Upper lobe of left lung (tissue), 6 donors: ENCODE measurements at places on chromosomes 2 and 18. TPM values are rescaled to one million over a fixed set of nuclear protein-coding genes. Genes with fewer than 3 reads are reported as not detected.
A peak's percentile ranks its signal among the peaks of the same experiment; 100 is the strongest.

- no peak for DNase-seq
Observed at GRCh38 chr2:10668402-10669012, 21.3 kb downstream of the NOL10 start.

DNA sequence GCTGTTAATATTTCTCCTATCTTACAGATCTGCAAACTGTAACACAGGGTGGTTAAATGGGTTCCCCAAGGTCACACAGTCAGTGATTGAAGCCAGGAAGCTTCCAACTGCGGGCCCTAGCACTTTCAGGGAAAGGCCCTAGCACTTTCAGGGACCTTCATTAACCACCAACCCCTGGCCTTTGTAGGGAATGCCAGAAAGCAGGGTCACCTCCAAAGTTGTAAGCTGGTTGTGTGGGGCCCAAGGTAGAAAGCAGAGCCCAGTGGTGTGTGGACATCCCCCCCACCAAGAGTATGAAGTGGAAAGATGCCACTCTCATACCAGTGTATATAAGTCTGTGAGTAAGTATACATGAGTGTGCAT lies 4.4 kb downstream of the DLX2 start:
- DNase-seq = no peak

KIAA2012 gene
- 1.4 TPM for total RNA-seq

BMP10 gene
- not detected for total RNA-seq

GRCh38 chr18:50199921-50200320 lies 5.0 kb upstream of the MYO5B start:
- no peak for DNase-seq

DNA sequence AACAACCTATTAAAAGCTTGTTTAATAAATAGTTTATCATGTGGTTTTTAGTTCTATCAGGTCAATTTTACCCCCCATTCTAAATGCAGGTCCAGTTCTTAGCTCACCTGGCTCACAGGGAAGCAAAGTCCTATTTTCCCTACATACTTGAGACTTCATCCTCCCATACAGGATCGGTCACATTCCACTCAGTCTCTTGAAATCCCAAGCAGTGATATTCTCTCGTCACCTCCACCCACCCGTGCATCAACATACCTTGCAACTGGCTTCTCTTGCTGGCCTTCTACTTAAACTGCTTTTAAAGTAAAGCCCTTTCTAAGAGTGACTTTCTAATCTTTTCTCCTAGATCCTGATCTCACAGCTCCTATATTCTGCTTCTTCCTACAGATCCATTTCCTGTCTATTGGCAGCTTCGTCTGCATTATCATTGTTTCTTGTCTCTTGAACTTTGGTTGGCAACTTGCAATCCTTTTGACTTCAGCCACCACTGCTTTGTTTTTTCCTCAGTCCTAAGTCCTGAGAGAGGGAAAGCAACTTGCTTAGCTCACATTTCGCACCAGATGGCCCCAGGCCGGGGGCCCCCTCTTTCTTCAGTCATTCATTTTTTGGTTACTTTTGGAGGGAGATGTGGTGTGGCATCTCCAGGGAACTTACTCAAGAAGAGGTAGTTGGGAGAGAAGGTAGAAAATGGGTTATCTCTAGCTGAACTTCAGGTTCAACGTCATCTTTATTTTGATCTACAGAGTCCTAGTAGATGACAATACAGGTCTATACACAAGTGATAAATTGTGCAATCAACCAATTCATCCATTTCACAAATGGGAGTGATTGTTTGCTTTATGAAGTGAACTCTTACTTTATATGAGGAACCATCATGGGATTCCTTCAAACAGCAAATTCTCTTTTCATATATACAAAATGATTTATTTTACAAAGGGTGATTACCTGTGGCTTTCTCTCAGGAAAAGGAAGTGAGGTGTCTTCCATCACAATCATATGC lies 23.9 kb upstream of the NCOA1 start:
- DNase-seq = no peak

GRCh38 chr2:76998704-76999103 lies 523.5 kb downstream of the LRRTM4 start:
- no peak for DNase-seq

ARHGAP28 gene
- total RNA-seq = 18.9 TPM

GRCh38 chr2:70964596-70965386 lies 13.6 kb upstream of the ANKRD53 start:
- DNase-seq = peak; percentile 63

DNA sequence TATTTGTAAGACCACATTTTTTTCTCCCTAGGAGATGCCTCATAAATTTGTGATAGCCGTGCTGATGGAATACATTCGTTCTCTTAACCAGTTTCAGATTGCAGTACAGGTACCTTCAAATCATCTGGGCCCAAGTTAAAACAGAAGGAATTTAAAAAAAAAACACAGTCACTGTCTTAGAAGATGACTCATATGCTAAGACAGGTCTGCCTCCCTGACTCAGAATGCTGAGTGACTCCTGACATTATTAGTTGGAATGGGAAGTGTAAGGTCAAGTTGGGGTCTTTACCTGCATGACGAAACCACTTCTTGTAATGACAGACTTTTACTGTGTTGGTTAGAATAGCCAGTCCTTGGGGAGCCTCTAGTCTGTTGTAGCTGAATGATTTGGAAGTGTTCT lies 26.3 kb downstream of the RMC1 start:
- DNase-seq = no peak

DNA sequence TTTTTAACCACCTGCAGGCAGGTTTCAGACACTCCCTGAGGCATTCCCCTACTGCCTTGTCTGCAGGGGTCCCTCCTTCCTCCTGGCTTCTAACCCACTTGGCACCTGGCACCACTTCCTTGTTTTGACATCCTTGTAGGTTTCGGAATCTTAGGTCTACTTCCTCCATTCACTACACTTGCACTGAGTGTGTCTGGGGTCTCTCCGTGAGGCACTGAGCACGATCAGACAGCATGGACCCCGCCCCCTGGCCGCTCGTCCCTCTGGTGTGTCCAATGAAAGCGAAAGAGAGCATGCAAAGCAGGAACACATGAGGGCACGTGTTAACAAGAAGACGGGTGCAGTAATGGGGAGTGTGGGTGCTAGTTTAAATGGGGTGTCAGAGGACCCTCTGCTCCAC lies 63.8 kb downstream of the HAUS1 start:
- DNase-seq = peak; percentile 47

DNA sequence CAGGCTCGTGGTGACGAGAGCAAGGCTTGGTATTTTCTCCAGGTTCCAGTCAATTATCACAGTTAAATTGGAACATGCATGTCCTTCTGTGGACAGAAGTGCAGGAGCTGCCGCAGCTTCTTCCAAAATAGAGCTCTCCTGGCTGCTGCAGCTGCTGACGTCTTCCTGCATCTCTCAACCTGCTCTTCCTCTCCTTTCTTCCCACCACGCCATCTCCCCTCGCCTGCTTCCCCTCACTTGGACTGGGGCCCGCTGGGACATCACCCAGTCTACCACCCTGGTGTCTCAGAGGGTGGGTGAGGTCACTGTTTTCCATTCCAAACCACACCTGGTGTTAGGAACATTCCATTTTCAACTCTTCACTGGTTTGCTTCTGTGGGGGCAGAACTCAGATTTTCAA lies 41.4 kb downstream of the SPP2 start:
- no peak for DNase-seq

DNA sequence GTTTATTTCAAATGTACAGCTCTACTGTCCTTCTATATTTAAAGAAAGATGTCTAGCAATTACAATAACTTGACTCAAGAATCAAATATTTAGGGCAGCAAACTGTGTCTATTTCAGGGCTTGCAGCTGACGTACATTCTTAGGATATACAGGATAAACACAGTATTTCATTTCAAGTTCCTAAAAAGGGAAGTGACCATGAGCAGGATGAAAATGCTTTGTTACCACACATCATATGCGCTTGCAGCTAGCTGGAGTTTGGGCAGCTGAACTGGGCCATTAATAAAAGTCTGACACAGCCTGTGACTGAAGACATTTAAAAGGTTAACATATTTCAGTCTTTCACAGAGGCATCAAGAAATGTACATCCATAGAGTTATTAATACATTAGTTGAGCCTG lies 264.6 kb upstream of the TRIB2 start:
- DNase-seq = no peak

ACVR1C gene
- total RNA-seq = under 0.01 TPM

CDK5R2 gene
- total RNA-seq = not detected

DNA sequence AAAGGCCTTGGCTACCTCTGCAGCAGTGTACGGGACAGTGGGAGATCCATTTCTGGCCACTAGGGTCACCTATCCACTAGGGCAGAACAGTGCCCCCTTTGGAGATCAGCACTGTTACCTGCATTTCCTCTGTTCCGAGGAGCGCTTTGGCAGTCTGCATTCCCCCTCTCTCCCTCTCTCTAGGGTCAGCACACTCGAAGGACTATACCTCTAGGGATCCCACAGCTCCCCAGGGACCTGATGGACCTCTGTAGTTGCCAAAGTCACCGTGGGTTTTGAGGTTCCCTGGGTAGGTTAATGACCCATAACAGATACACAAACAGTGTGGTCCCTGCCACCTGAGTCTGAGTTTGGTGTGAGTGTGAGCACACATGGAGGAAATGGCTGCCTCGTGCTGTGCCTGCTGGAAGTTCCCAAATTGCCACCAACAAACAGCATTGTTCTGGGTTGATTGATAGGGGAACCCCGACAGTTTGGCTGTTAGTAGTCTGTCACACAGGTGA lies 99.8 kb upstream of the VWC2L start:
- DNase-seq = no peak

- no peak for DNase-seq
Observed at GRCh38 chr2:214629875-214630274, 179.6 kb downstream of the BARD1 start.

HRH4 gene
- 0.15 TPM for total RNA-seq

DNA sequence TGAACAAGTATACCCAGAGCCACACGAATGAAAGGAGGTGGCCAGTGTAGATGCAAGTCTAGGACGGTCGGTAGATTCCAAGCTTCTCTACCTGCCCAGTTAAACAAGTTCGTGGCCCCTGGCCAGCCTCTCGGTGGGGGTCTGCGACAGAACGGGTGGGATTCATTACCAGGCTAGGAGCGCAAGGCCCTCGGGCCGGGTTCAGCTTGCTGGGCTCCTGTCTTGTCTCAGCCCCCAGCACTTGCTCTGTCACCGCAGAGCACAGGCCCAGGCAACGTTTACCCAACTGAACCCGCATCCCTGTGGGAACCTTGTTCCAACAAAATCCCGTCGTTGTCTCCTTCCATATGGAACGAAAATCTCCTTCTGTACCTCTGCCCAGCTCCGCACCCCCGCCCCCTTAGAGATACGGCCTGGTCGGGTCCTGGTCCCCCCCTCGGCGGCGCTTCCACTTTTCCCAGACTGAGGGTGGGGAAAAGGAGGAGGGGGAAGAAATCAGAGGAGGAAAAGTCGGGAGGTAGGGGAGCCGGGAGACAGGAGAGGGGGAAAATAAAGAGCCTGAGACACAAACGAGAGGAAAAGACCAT lies 1.9 kb upstream of the EMX1 start:
- DNase-seq = no peak

DNA sequence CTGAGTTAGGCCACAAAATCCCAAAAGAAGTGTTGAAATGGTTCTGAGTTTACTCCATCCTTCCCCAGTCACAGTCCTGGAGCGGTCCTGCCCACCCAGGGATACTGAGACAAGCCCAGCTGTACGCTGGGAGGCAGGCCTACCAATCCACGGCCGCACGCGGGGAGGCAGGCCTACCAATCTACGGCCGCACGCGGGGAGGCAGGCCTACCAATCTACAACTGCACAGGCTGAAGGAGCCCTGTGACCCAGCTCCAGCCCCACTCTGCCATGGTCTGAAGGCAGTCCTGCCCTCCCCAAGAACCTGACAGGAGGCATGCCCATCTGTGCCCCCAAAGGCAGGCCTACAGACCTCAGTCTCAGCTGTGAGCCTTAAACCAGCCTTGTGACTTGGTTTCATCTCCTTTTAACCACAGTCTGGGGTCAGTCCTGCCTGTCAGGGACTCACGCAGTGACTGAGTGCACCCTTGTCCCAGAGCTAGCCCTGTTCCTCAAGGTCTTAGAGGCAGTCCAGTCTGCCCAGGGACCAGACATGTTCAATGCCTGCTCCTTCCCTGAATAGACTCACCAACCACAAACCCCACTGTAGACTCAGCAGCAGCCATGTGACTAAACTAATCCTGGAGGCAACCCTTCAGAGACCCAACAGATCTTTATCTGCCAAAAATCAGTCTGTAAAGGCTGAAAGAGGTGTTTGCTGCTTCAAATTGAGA lies 36.8 kb downstream of the GPC1 start:
- DNase-seq = no peak

- no peak for DNase-seq
Observed at GRCh38 chr2:45008296-45009129, 739 bp downstream of the SIX2 start.

GRCh38 chr18:44464398-44465180 lies 216.1 kb upstream of the SETBP1 start:
- no peak for DNase-seq

CCNYL1 gene
- total RNA-seq = 21.3 TPM

DNA sequence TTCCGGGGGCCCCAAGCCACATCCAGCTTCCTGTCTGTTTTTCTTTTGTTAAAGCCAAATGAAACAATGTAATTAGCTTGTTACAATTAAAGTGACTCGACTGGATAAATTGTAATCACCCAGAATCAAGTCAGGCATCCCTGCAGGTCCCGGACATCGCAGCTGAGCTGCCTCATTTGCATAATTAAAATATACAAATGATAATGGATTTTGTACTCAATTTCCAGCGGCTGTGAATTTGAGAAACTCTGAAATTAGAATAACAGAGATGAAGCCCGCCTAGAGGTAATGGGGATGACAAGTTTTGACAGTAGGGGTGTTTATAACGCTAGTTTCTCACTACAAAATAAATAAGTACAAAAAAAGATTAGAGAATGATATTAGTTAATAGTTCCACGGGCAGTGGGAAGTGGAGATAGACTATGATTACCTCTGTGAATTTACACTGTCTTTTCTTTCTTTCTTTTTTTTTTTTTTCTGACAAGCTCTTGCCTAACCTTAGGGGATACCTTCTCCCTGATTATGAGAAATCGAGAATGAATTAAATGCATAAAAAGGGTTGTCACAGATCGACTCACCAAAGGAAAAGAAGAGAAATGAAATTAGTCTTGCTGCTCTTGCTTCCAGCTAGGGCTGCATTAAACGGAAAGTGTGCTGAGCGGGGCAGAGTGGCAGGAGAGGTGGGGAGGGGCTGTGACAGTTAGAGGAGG lies 82.6 kb upstream of the SKOR2 start:
- DNase-seq = no peak

CFAP53 gene
- total RNA-seq = 2.7 TPM

LCT gene
- 0.20 TPM for total RNA-seq

- DNase-seq = no peak
Observed at GRCh38 chr18:30106356-30106755, 936.2 kb downstream of the DSC3 start.

- DNase-seq = no peak
Observed at GRCh38 chr18:13368080-13368813, 149.7 kb downstream of the LDLRAD4 start.

DNA sequence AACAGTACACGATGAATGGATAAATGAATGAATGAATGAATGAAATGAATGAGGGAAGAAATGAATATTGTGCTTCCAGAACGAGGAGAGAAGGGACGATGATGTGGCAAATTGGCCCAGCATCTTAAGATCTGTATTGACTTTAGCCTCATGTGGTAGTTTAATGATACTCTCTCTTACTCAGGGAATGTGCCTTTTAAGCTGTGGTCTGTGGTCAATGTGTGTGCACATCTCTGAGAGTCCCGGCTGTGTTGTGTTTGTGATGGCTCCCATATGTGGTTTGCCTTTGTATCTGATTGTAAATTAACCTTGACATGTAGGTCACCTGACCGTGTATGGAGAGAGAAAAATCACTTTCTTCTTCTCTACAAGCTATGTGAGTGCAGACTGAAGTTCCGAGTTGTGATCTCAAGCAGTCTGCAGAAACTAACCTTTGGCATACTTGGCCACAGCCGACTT lies 91.2 kb downstream of the NEDD4L start:
- no peak for DNase-seq
